ENCODE measurements at places on chromosomes 5 and 9.

DNA sequence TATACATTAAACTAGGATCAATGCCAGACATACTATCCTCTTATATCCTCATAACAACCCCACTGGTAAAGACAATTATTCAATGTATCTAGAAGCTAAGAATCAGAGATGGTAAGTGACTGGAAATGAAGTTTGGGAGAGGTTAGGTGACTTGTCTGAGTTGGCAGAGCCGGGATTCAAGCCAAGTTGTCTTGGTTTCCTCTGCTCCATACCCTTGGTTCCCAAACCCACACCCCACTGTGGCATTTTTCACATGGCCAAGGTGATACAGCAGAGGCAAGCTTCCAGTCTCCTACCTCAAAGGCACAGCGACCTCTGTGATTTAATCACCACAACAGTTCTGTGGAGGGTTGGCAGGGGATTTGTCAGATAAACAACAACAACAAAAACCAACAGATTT is 34.7 kb upstream of the ADRB2 start:
- no peak for DNase-seq

DNA sequence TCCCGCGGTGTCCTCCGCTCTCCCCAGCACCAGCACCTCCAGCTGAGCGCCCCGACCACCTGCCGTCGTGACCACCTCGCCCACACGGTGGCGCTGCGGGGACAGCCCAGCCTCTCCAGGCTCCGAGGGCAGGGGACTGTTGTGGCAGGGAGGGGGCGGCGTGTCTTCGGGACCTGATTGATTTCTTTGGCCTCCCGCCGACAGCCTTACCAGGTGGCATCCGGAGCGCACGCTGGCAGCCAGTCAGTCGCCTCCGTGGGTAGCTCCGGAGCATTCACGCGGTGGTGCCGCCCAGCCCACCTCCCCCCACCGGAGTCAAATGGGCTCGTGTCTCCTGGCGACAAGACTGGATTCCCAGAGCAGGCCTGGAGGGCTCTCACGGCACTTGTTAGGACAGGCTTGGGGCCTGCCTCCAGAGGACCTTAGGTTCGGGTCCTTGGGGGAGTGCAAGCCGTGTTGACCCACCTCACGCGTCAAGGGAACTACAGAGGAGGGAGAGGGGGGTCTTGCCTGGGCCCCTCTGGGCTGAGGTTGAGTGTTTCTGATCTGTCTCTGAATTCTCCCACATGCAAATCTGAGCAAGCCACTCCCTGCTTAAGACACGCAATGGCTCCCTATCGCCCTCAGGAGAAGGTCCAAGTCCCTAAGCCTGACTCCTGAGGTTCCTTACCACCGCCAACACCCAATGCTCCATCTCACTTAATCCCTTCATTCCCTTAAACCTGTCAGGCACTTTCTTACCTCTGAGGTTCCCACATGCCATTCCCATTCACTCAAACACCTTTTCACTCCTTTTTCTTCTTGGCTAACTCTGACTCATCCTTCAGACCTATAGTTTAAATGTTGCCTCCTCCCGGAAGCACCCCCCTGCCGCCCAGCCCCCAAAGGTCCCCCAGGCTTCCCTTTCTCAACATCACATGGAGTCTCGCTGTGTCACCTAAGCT is 51.2 kb upstream of the GGTA1 start:
- DNase-seq, result peak; percentile 78

- no peak for DNase-seq
Observed at GRCh38 chr5:6378766-6379103, 388 bp upstream of the MED10 start.

DNA sequence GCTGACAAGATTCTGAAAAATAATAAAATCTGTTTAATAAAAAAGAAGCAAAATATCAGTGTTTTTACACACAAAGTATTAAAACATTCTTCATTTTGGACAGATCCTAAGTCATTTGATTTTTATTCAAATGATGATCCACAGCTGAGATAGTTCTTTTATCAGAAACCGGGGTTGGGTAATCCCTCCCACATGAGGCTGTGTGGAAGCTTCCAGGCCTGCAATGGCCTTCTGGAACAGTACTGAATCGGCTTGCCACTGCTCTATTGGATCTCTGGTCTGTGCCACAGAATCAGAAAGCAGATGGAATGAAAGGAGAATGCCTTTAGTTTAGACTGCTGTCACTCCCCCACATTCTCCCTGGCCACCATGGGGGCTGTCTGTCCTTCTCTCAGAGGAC is 6.1 kb upstream of the C5orf58 start:
- no peak for DNase-seq

GRCh38 chr5:171954721-171955120 is 51.7 kb downstream of the FBXW11 start:
- DNase-seq, result no peak

- DNase-seq, result no peak
Observed at GRCh38 chr5:153866176-153866575, 172.5 kb downstream of the FAM114A2 start.

- no peak for DNase-seq
Observed at GRCh38 chr9:76137931-76138330, 247.5 kb downstream of the PCSK5 start.

DNA sequence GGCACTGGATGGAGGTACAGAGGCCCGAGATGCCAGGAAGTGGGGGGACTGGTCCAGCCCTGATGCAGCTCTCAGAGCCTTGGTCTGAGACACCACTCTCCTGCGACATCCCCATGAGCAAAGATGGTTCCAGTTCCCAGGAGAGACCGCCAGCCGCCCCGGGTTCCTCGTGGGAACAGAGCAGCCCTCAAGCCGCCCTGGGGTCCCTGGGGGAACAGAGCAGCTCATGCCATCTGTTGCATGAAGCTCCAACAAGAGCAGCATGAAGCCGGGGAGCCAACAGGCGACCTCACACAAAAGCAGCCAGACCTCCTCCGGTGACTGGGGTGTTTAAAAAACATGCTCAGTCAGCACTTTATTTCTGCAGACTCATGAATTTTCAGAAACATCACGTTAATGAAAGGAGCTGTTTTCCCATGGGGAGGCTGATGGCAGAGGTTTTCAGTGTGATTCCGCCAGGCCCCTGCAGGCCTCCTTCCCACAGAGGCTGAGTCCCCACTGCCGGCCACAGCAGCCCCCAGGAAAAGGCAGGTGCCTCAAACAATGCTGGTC is 6.2 kb downstream of the SLC6A18 start:
- DNase-seq, result no peak

DNA sequence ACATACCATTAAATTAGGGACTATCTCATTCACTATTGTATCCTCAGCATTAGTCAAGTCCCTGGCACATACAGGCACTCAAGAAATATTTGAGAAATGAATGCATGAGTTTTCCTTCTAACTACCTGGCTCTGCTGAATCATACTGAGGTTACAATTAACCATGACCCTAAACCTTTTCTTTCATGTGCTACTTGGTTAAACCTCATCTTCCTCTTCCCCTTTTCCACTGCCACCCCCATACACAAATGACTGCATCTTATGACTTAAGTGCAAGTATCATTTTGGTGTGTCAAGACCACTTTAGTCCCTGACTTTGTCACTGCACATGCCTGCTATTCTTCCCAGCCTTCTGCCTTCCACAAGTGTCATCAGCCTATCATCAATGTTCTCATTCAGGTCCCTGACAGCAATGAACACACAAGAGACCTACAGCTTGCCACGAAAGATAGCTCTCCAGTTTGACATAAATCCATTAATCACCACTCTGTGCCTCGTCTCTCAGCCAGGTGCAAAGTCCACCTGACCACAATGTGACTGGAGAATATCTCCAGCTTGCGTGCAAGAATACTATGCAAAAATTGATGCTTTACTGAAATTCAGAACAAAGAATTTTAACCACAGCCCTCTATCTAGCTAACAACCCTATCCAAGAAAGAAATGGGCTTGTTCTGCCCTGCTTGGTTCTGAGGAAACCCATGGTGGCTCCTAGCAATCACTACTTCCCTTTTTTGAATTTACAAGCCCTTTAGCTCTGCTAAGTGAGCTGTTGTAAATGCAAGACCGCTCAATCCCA is 74.5 kb downstream of the MAPKAP1 start:
- no peak for DNase-seq

DNA sequence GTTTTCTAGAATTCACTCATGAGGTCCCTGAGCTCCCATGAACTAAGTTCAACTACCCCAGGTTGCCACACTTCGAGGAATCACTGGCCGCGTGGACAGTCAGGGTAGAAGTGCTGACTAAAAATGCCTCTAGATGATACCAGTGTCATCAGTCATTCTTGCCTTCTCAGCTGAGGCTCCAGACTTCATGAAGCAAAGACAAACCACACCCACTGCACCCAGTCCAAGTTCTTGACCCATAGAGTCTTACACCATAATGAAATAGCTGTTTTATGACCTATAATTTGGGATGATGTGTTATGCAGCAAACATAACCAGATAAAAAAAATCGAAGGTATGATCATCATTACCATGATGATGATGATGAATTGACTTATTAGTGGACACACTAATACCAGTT is 632.9 kb upstream of the TLE4 start:
- DNase-seq, result no peak

GRCh38 chr5:86890375-86890774 is 272.6 kb downstream of the COX7C start:
- DNase-seq, result no peak

- DNase-seq, result no peak
Observed at GRCh38 chr5:112628214-112628980, 109.3 kb upstream of the APC start.

- DNase-seq, result no peak
Observed at GRCh38 chr9:118532592-118532991, 828.4 kb downstream of the TLR4 start.

DNA sequence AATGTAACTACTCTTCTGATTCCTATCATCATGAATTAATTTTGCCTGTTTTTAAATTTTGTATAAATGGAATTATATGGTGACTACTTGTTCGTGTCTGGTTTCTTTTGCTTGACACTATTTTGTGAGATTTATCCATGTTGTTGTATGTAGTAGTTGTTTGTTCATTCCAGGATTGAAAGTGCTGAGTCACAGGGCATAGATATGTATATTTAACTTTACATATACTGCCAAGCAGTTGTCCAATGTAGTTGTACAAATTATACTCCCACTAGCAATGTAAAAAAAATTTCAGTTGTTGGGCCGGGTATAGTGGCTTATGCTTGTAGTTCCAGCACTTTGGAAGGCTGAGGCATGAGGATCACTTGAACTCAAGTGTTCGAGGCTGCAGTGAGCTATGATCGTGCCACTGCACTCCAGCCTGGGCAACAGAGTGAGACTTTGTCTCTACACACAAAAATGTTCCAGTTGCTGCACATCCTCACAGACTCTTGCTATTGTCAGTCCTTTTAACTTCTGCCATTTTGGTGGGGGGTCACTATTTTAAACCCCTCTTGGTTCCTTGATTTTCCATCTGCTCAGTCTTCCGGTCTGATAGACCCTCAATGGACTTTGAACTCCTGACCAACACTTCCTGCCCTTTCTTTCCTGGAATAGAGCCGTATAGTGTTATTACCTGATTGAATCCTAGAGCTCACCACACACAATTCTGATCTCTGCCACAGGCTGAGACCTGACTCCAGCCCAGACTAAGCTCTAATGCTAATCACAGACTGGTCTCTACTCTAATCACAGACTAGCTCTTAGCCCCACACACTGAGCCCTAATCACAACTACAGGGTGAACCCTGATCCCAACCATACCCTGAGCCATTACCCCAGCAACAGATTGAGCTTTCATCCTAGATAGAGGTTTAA is 69.3 kb upstream of the MELK start:
- DNase-seq, result no peak

DNA sequence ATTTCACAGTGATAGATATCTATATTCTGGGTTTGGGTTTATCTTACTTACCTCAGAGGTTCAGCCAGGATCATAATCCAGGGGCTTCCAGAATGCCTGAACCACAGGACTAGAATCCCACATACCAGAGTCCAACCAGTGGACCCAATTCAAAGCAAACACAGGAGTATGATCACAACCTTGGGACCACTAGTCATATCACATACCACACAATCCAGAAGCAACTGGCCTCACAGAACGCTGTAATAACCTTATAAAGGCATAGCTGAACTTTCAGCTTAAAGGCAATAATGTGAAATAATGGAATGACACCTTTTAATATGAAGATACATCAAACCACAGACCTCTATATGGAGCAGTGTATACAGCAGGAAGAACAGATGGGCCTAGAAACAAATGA is 25.3 kb downstream of the RAPGEF6 start:
- no peak for DNase-seq

- DNase-seq, result no peak
Observed at GRCh38 chr9:133973111-133973790, 18.9 kb downstream of the VAV2 start.

- no peak for DNase-seq
Observed at GRCh38 chr9:77028478-77028877, 9.0 kb downstream of the FOXB2 start.

DNA sequence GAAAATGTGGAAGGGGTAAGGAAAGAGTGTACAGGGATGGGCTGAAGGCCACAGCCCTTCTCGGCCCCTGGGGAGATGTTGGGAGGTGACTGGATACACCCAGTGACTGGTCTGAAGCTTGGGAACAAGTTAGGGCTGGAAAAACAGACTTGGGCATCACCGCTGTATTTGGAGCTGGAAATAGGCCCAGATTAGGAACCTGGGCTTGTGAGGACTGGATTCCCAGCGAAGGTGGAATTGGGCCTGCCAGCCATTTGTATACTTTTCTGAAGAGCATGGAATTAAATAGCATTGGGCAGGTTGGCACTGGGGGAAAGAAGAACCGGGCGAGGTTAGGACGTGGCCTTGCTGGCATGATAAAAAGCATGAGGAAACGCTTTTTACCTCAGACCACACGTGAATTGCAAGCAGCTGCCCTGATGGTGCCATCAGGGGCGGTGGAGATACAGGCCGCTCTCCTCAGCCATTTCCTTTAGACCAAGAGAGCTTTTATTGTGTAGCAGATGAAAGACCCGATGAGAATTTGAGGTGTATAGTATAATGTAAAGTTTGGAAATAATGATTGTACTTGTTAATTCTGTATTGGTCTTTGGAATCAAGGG is 37.8 kb downstream of the OTULIN start:
- peak; percentile 83 for DNase-seq

GRCh38 chr5:4222147-4222546 is 626.5 kb downstream of the IRX1 start:
- no peak for DNase-seq

DNA sequence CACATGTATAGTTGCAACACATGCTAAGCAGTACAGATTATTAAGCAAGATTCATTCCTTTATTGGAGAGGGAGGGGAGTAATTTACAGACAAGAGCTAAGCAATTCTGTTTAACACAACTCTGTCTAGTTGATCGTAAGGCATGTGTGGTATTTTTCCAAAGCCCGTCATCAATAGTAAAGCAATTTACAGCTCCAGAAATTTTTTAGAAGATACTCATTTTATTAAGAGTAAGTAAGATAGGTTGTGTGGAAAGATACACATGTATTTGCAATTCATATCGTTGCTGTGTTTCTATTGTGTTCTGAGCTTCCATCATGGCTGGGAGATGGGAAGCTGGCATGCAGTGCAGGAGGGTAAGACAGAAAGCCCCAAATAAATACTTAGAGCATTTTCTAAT is 289.2 kb upstream of the TMEM161B start:
- no peak for DNase-seq

GRCh38 chr5:60943624-60944023 is 1.2 kb downstream of the ERCC8 start:
- DNase-seq, result no peak
